ENCODE measurements at places on chromosomes 11 and 22.
A peak's percentile ranks its signal among the peaks of the same experiment; 100 is the strongest.

- DNase-seq = no peak
Observed at GRCh38 chr22:22462813-22463567, 45.6 kb downstream of the ZNF280B start.

GRCh38 chr11:121246021-121246768, 46.4 kb upstream of the SC5D start:
- no peak for DNase-seq

GRCh38 chr11:116473790-116474346, 298.9 kb downstream of the BUD13 start:
- DNase-seq = no peak

GRCh38 chr22:22386602-22387385, 121.7 kb downstream of the ZNF280B start:
- DNase-seq = no peak

- peak; percentile 75 for DNase-seq
Observed at GRCh38 chr11:33857933-33858371, 33.9 kb downstream of the LMO2 start.

GRCh38 chr11:12629601-12630313, 44.5 kb upstream of the TEAD1 start:
- DNase-seq = no peak

DNA sequence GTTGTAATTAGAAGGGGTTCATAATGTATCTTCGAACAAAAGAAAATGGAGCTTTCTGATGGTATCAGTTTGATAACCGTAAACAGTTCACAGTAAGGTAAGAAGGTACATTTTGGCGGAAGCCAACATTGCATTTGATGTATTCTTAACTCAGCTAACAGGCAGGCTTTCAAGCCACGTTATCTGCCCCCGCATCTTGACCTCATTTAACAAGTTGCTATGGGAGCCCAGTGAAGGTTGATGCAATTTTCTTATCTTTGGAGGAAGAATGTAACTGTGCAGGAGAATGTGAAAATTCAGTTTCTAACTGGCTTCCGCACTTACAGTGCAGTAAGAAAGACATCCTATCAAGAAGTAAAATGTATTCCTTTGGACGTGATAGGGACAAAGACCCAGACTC, 110.6 kb downstream of the ETS1 start:
- DNase-seq = no peak

DNA sequence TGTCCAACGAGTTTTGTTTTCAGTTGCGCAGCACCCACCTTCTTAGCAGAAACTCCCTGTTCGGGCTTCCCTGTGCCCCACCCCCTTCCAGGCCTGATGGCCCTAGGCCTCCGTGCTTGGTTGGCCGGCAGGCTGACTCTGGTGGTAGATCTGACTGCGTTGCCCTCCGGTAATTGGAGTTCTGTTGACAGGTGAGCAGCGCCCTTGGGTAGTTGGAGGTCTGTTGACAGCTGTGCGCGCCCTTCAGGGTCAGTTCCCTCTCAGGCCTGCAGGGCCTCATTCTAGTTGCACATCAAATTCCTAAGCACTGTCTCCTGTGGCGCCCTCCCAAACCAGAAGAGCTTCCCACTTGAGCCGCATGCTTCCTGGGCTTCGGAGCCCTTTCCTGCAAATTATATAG, 776 bp downstream of the DGCR6 start:
- DNase-seq = no peak

DNA sequence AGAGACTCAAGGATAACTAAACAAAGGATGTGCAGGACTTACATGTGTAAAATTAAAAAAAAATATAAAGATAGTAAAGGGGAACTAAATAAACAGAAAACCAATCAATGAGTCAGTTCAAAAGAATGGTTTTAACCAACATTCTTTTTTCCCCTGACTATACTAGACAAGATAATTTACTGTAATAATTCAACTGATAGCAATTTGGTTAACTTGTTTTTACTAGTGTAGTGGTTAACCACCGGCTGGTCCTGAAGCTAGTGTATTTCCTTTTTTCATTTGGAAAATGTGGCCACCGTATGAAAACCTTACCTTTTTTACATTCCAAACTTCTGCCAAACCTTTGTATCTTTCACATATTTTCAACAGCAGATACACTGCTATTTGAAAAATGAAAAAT, 123.1 kb downstream of the ARHGAP42 start:
- DNase-seq = no peak

- no peak for DNase-seq
Observed at GRCh38 chr22:35852076-35852475, 134.4 kb downstream of the APOL5 start.

DNA sequence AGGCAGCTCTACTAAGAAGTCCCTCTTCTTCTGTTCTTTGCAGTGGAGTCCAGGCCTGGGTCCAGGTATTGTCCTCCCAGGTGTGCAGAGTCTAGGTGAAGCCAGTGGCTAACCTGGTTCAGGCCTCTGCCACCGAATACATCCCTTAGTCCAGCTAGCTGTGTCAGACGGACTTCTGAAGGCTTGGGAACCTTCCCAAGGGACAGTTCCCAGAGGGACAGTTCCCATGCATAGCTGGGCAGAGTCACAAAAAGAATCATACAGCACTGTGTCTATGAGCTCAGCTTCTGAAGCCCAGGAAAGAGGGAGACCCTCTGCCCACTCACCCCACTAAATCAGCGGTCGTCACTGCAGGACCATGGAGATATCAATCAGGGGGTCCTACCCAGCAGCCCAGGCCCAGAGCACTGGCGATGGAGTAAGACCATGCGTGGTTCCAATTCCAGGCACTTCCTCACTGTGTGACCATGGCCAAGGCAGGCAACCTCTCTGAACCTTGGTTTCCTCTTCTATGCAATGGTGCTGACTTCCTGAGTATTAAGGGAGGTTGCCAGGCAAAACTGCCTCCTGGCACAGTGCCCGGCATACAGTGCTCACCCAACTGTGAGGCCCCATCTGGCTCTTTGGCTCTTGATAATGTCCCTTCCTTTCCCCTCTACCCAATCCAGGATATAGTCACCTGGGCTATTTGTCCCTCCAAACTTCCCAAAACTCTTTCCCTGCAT, 3.4 kb downstream of the MS4A10 start:
- no peak for DNase-seq

- no peak for DNase-seq
Observed at GRCh38 chr11:29562183-29562582, 454.6 kb downstream of the KCNA4 start.

GRCh38 chr22:20033045-20033706, 12.3 kb downstream of the TANGO2 start:
- DNase-seq = no peak

DNA sequence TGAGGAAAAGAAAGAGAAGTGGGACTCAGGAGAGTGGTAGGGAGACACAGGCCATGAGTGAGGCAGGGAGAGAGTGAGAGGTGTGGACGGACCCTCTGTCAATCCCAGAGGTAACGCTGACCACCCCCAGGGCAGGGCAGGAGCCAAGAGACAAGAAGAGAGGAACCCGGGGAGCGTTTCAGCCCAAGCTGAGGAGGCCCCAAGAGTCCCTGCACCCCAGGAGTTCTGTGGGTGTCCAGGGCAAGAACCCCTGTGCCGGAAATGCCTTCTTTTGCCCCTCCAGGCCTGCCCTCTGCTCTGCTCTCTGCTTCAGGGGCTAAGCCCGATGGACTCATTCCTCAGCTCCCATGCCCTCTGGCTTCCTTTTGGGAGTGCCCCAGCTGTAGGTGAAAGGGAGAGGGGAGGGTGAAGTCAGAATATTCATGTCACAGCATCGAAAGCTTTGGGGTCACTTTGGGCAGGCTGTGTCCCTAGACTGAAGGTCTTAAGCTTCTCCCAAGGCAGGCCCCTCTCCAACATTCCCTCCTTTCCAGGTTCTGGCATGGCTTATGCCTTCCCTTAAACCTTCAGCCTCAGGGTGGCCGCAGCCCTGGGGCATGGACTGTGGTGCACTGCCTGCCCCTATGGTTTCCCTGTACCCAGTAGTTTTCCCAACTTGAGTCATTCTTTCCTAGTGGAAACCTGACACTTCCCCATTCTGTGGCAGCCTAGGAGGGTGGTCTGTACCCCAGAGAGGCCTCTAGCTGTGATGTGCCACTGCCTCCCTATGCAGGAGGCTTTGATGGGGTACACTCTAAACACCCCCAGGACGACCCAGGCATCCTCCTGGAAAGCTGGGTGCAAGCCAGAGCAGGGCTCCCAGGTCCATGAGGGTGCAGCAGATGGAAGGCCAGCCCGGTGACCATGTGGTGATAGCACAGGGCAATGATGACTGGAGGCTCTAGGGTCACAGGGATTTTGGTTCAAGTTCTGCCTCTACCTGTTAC, 27.1 kb downstream of the MYEOV start:
- DNase-seq = no peak

- DNase-seq = no peak
Observed at GRCh38 chr11:86814775-86815174, 14.4 kb downstream of the PRSS23 start.
